ENCODE measurements at places on chromosomes 7 and 10.

DNA sequence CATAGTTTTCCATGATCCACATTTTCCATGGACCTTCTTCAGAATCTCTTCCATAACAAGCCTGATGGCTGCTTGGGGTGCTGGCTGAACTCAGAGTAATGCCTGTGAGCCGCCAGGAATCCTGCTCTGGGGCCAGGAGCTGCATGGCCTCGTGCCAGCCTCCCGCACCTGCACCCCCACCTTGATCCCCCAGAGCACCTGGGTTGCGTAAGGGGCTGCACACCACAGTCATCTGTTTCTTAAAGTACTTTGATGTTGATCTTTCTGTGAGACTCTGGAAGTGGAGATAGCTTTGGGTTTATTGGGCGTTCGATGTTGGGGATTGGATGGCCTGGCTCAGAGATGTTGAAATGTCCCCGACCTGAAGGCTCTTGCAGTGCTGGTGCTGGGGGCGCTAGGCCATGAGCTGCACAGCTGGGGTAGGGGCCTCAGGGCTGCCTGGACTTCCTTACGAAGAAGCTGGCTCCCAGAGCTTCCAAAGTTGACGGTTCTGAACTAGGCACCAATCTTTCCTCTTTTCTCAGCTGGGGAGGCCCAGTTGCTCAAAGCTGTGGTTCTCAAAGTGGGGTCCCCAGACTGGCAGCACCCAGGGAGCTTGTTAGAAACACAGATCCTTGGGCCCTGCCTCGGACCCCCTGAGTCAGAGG lies 534.0 kb downstream of the DNAJB6 start:
- DNase-seq, result no peak

- no peak for DNase-seq
Observed at GRCh38 chr7:2242541-2243429, 759 bp downstream of the NUDT1 start.

DNA sequence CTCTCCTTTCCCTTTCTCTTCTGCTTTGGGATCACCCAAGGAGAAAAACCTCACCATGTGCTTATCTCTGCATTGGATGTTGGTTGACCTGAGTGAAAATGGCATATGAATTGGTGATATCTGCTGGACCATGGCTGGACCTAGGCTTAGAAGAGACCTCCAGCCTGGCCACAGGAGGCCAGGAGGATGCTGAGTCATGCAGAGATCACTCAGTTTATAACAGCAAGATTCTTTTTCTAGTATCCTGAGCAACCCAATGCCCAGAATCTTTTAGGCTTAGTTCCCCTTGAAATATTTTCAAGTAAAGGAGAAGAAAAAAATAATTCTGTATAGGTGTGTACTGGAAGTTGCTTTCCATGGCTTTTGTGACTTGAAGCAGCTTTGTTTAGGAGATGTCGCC lies 236.3 kb downstream of the KLF6 start:
- no peak for DNase-seq

GRCh38 chr7:41720046-41720445 lies 17.2 kb upstream of the INHBA start:
- DNase-seq, result no peak

GRCh38 chr7:17340655-17341054 lies 42.2 kb downstream of the AHR start:
- no peak for DNase-seq

- DNase-seq, result no peak
Observed at GRCh38 chr10:6337382-6337781, 134.7 kb downstream of the PFKFB3 start.

- DNase-seq, result no peak
Observed at GRCh38 chr10:86716466-86716865, 40.0 kb upstream of the BMPR1A start.

- DNase-seq, result no peak
Observed at GRCh38 chr7:31934551-31934950, 135.7 kb downstream of the PDE1C start.

GRCh38 chr10:74084955-74085354 lies 65.7 kb downstream of the AP3M1 start:
- DNase-seq, result no peak

All from CD8-positive, alpha-beta memory T cell (primary cell).